ENCODE measurements at places on chromosomes 12 and 14. TPM values are rescaled to one million over a fixed set of nuclear protein-coding genes. Genes with fewer than 3 reads are reported as not detected.

- no peak for DNase-seq
Observed at GRCh38 chr12:53067074-53067992, 11.9 kb downstream of the SPRYD3 start.

GRCh38 chr12:126290456-126290855, 1225.2 kb downstream of the AACS start:
- DNase-seq = no peak

Gene OR4E1
- total RNA-seq = not detected

- no peak for DNase-seq
Observed at GRCh38 chr12:100077367-100077766, 65.3 kb downstream of the BLTP3B start.

DNA sequence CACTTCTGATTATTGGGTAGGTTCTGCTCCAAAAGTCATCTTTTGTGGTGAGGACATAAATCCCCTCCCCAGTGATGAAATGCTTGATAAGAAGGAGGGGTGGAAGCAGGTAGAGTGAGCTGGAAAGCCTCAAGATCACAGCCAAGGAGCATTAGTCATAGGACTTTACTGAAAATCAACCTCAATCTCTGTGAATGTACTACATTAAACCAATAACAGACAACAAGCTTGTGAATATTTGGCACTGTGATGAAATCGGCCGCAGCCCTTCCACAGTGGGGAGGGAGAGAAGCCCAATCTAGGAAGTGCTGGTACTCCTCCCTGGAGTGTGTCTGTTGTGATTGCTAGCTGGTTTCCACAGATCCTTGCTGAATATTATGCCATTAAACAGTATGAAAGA, 41.2 kb upstream of the PTCSC3 start:
- no peak for DNase-seq

GRCh38 chr14:96585672-96586013, 83.5 kb downstream of the PAPOLA start:
- DNase-seq = no peak

Gene POU6F1
- total RNA-seq = 25.1 TPM

- no peak for DNase-seq
Observed at GRCh38 chr14:43539210-43539609, 967.9 kb downstream of the FSCB start.

- DNase-seq = no peak
Observed at GRCh38 chr12:11685716-11686115, 36.2 kb downstream of the ETV6 start.

Gene DAO
- not detected for total RNA-seq

- no peak for DNase-seq
Observed at GRCh38 chr12:86264451-86265328, 8.5 kb upstream of the MGAT4C start.

DNA sequence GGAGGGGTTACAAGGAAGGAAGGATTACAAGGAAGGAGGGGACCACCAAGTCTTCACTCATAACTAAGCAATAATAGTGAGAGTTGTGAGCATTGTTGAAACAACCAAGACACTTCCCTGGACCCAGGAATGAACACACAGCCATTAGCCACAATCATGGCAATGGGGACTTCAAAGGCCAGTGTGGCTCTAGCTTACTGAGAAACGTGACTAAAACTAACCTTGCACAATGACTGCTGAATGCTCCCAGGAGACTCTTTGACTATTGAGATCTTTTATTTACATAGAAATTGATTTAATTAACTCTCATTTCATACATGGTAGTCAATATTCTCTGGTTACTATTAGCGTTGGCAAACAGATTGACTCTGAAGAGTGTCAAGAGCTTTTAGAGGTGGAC, 263.0 kb upstream of the SOX5 start:
- no peak for DNase-seq

DNA sequence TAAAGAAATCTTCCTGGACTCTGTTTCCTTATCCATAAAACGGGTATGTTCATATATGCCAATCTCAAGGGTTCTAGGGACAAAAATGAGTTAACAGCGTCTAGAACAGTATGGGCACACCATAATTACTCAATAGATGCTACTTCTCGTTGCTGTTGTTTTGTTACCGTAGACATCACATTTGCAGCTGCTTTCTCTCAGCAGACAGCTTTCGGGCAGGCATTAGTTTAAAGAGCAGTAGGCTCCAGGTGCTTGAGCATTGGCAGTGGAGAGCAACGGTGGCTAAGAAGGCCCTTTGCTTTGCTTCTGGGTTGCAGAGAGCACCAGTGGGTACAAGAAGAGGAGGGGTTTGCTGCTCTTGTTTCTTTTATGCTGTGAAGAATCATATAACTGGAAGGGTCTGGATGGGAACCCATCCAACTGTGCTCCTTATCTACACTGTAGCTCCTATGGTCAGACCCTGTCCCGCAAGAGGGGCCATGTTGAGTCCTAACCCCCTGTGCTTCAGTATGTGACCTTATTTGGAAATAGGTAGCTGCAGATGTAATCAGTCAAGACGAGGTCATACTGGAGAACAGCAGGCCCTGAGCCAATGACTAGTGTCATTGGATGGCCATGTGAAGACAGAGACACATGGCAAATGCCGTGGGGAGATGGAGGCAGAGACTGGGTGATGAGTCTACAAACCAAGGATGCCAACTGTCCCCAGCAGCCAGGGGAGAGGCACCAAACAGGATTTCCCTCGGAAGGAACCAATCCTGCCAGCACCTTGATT, 120.0 kb downstream of the RBM19 start:
- DNase-seq = no peak

- no peak for DNase-seq
Observed at GRCh38 chr12:116319233-116319897, 41.9 kb upstream of the MED13L start.

DNA sequence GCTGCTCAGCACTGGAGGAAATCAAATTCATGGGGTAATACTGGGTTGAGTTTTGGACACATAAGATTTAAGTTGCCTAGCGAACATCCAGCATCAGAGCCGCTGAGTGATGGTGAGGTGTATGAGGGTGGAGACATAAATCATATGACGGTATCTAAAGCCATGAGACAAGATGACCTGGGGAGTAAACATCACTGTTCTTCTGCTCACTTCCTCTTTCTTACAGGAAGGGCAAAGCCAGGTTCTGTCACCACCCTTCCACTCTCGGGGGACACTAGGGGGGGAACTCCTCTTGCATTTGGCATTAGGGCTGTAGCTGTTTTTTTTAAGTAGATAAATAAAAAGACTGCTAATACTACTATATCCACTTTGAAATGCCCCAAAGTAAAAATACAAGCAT, 24.0 kb downstream of the PRDM4 start:
- DNase-seq = no peak

- no peak for DNase-seq
Observed at GRCh38 chr12:68780731-68781130, 27.2 kb upstream of the MDM2 start.

DNA sequence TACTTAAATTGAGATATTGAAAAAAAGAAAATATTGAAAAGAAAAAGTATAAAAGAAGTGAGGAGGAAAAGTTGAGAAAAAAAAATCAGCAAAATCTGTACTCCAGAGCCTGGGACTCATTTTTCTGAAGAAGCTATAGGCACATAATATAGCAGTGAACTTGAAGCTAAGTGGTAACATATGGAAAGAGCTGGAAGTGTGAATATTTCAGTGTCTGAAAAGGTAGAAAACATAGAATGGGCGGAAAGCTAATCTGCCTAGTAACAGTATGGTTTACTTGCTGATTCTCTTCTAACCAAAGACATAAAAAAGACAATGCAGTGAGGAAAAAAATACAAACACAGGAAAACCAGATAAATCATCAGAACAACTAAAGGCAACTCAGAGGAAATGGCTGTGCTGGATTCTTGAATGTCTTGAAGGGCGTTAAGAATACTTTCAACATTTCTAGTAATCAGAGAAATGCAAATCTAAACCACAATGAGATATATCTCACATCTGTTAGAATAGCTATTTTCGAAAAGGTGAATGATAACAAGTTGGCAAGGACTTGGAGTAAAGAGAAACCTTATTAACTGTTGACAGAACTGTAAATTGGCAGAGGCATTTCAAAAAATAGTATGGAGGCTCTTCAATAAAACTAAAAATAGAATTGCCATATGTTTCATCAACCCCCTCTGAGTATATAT, 784.6 kb downstream of the LRFN5 start:
- DNase-seq = no peak

- DNase-seq = no peak
Observed at GRCh38 chr12:63294327-63294632, 143.3 kb upstream of the AVPR1A start.

DNA sequence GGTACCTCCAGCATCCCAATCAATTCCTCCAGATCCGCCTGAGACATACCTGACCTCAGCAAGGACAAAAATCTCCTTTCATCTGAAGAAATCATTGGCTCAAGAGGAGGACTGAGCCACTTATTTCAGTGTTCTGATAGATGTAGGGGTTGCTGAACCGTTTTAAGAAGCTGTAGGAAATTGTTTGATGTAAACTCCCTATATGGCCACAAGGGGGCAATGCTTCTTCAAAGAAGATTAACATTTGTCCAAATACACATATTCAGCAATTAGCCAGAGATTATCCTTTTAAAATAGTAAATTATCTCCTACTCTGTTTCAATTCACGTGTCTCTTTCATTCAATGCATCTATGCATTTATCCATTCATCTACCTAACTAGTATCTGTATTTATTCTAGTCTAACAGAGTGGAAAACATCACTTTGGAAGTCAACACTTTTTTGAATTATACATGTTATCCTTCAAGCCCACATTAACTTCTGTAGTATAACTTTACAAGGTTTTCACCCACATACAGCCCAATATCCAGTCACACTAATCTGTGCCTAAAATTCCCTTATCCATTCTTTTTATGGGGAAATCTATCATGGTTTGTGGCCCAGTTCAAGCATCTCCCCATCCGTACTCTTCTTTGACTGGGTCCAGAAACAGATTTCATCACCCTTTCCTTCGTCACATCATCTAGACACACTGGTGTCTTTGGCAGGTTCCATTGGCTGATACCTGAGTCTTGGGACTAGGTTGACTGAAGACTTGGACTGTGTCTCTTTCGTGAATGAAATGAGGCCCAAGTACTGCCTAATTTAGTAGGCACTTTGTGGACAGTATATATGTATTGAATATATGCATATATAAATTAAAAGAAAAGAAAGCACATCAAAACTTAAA, 411.0 kb upstream of the OR4E1 start:
- no peak for DNase-seq

GRCh38 chr12:129807136-129807535, 96.7 kb downstream of the TMEM132D start:
- no peak for DNase-seq

DNA sequence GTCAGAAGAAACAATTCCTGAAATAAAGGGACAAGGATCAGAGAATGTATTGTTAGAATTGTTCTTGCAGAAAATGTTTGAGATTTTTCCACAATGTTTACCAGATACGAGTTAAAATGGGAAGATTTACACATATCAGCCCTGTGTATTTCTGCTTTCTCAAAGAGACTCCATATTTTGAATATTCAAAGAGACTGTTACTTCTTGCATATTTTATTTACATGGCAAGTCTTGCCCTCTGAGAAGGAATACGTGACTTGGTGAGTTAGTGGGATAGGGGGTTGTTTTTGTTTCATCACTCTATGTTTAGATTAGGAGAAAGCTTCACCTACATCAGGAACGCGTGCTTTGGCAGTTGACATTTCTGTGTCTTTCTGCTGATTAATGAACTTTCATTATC, 56.1 kb upstream of the ZDHHC17 start:
- no peak for DNase-seq

GRCh38 chr12:131239384-131240094, 285.8 kb downstream of the ADGRD1 start:
- no peak for DNase-seq

- no peak for DNase-seq
Observed at GRCh38 chr12:130948136-130948535, 5.6 kb upstream of the ADGRD1 start.

- no peak for DNase-seq
Observed at GRCh38 chr14:31265701-31266398, 58.3 kb upstream of the HECTD1 start.

Gene SAMD15
- 0.42 TPM for total RNA-seq

- no peak for DNase-seq
Observed at GRCh38 chr12:132076711-132077110, 67.4 kb downstream of the DDX51 start.

DNA sequence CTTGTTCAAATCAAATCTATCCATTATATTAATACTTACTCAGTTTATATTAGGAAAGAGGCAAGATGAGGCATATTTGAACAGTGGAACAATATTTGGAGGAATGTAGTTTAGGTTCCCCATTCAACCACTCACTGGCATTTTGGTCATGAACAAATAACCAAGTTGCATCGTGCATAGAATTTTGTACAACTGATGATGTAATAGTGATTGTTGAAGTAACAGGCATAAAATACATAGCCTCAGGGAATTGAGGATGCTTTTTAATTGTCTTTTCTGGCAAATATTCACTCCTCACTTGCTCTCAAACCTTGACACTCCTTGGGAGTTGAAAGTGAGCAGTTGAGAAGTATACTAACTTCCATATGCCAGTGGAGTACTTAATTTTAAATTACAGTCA, 175.2 kb downstream of the SRGAP1 start:
- DNase-seq = no peak

- no peak for DNase-seq
Observed at GRCh38 chr12:106780010-106780631, 5.6 kb downstream of the RIC8B start.

- DNase-seq = no peak
Observed at GRCh38 chr14:101022121-101022520, 118.6 kb upstream of the RTL1 start.

- no peak for DNase-seq
Observed at GRCh38 chr14:94596361-94596760, 15.1 kb downstream of the SERPINA5 start.

DNA sequence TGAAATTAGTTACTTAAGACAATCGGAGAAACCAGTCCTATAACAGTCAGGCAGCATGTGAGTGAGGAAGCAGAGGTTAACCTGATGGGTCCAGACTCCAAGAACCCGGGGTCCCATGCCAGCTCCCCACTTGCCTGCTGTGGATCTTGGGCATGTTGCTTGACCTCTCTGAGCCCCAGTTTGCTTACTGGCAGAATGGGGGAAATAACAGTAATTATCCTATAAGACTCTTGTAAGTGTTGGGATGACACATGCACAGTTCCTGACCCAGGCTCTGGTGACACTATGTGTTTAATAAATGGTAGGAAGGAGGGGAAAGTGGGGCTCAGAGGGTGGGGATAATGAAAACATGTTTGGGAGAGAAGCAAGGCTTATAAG, 56.8 kb downstream of the RPH3A start:
- DNase-seq = no peak

Gene PIGH
- 35.6 TPM for total RNA-seq

Gene C1QL4
- total RNA-seq = not detected

GRCh38 chr14:46197856-46198255, 453.7 kb downstream of the RPL10L start:
- DNase-seq = no peak

DNA sequence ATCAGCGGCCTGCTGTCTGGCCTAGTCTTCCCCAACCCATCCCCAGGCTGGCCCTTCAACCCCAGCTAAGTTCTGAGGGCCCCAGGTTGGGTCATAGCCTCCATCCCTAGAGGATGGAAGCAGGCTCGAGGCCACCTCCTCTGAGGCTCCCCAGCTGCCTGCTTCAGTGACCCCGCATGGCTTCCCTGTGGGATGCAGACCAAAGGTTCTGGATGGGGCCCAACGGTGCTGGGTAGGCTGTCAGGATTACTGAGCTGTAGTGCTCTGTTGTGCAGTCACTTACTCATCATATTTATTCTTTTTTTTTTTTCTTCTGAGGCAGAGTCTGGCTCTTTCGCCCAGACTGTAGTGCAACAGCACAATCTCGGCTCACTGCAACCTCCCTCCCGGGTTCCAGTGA, 92.0 kb downstream of the IRF2BPL start:
- no peak for DNase-seq

Gene EEA1
- 11.8 TPM for total RNA-seq
